Right renal cortex interstitium (tissue), 3 donors: ENCODE measurements at places on chromosomes 1 and 21.

DNA sequence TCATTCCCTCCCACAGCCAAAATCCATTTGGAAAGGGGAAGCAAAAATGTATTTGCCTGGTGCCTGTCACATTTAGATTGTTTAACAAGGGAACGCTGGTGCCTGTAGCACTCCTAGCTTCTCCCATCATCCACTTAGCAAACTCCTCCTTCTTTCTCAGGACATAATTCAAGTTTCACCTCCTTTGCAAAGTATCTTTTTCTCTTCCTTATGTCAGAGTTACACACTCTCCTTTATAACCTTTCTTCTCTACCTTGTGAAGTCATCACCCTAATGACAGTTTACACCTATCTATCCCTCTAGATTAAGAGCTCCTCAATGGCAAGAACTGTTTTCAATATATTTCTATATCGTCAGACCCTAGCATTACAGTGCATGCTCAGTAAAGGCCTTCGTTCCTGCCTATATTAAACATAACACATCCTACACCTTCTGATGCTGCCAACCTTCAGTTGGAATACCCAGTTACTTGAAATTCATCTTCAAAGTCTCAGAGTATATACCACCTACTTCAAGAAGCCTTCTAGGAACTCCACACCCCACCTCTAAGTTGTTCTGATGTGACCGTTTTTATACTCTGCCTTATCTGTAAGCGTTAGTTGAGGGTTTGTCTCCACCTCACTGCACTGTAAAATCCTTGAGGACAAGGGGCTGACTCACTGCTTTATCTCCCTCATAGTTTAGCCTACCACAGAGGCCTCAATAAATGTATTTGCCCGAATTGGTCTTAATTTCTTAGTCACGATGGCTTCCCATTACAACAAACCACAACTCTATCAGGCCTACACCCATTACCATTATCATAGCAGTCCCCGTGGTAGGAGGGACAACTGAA, 1.0 kb upstream of the EPS15 start:
- no peak for DNase-seq

DNA sequence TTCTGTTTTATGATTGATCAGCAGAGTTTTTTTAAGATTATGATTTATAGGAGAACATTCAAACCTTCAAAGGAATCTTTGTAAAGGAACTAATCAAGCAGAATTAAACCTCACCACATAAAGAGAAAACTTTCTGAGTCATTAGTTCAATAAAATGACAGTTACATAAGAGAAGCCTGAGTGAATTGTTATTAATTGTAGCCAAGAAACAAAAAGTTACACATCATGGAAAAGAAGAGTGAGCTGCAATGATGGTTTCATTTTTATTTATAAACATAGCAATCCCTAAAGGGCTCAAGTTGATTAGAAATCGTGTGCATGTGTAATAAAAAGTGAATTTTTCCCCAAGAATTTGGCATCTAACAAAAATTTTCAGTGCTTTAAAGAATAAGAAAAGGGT, 731.4 kb downstream of the LTN1 start:
- DNase-seq, result no peak

- no peak for DNase-seq
Measured at GRCh38 chr1:234507626-234508387, 28.8 kb upstream of the TARBP1 start.

GRCh38 chr1:173426057-173426456, 51.1 kb upstream of the PRDX6 start:
- no peak for DNase-seq

GRCh38 chr1:174189428-174190062, 30.2 kb downstream of the RABGAP1L start:
- DNase-seq, result no peak

GRCh38 chr1:207808322-207808705, 56.5 kb downstream of the CD46 start:
- no peak for DNase-seq

GRCh38 chr1:104780470-104781078, 1030.9 kb downstream of the AMY1C start:
- DNase-seq, result peak; percentile 23

DNA sequence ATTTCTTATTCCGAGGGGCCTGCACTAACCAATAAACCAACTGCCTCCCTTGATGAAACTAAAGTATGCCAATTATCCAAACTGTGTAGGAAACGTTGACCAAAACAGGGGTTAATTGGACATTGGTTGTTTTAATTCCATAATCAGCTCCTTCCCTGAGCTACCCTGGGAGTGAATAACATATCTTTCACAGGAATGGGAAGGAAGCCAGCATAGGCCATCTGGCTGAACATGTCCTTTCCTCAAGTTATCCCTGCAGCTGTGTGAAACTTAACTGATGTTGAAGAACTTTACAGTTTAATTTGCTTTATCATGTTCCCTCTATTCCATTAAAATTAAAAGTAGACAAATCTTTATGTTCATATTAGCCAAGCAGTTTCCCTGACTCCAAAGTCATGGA, 75.4 kb downstream of the NRIP1 start:
- DNase-seq, result no peak

DNA sequence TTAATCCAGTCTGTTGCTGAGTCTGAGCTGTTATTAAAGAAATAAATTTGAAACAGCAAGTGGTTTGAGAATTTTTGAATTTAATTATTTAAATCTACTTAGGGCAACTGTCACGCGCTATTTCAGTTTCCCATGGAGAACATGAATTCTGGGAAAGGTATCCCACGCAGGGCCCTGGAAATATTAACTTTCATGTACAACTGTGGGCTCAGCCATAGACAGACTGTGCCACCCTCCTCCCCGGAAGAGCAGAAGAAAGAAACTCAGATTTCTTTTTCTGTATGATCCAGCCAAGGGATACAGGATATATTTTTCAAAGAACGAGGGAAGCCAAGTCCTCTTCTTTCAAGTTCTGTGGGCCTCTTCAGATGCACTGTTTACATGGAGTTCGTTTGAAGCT, 172.6 kb upstream of the LMO4 start:
- DNase-seq, result no peak

GRCh38 chr1:226046240-226046639, 16.3 kb upstream of the H3-3A start:
- no peak for DNase-seq

DNA sequence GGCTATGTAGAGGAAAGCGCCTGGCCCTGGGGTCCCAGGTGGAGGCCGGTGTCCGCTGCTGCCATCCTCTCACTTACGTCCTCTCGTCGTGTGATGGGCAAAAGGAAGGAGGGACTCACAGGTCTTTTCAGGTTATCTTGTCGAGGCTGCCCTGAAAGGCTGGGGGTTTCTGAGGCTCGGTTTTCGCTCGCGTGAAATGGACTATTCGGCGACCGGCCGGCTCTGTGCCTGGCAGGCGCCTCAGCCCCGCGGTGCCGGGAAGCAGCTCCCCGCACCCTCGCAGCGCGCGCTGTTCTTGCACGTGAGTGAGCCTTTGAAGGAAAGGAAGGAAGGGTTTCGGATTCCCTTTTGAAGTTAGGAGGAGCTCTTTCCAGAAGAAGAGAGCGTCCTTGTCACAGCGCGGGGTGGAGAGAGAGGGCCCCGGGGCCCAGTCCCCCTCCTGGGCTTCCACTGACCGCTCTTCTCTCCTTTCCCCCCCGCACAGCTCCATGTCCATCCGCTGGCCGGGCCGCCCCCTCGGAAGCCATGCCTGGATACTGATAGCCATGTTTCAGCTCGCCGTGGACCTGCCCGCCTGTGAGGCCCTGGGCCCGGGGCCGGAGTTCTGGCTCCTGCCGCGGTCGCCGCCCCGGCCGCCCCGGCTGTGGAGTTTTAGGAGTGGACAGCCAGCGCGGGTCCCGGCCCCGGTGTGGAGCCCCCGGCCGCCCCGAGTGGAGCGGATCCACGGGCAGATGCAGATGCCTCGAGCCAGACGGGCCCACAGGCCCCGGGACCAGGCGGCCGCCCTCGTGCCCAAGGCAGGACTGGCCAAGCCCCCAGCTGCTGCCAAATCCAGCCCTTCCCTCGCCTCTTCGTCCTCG, 57.2 kb downstream of the AJAP1 start:
- no peak for DNase-seq
